ENCODE measurements at places on chromosomes 2 and 18.

DNA sequence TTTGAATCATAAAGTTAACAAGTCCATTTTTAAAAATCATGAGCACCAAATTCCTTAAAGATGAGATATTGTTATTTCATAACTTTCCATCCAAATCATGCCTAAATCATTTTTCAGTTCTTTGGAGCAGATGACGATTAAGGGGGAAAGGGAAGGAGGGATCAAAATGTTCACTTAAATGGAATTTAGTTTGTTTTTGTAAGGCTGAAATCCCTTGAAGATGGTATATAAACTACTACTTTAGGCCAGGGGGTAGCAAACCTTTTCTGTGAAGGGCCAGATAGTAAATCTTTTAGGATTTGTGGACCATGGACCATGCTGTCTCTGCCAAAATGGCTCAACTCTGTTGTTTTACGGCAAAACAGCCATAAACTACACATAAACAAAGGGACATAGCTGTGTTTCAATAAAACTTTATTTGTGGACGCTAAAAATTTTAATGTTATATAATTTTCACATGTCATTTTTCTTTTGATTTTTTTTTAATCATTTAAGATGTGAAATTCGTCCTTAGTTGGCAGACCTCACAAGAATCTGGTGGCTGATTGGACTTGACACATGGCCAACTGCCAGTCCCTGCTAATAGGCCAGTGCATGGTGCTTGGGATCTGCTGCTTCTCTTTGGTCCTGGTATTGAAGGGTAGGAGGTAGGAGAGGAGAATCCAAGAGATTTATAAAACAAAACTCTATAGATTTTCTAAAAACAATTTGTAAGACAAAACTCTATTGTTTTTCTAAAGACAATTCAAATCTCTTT, 52.0 kb upstream of the RTN4 start:
- DNase-seq, result no peak

- no peak for DNase-seq
Observed at GRCh38 chr18:46581648-46582047, 75.4 kb downstream of the LOXHD1 start.

DNA sequence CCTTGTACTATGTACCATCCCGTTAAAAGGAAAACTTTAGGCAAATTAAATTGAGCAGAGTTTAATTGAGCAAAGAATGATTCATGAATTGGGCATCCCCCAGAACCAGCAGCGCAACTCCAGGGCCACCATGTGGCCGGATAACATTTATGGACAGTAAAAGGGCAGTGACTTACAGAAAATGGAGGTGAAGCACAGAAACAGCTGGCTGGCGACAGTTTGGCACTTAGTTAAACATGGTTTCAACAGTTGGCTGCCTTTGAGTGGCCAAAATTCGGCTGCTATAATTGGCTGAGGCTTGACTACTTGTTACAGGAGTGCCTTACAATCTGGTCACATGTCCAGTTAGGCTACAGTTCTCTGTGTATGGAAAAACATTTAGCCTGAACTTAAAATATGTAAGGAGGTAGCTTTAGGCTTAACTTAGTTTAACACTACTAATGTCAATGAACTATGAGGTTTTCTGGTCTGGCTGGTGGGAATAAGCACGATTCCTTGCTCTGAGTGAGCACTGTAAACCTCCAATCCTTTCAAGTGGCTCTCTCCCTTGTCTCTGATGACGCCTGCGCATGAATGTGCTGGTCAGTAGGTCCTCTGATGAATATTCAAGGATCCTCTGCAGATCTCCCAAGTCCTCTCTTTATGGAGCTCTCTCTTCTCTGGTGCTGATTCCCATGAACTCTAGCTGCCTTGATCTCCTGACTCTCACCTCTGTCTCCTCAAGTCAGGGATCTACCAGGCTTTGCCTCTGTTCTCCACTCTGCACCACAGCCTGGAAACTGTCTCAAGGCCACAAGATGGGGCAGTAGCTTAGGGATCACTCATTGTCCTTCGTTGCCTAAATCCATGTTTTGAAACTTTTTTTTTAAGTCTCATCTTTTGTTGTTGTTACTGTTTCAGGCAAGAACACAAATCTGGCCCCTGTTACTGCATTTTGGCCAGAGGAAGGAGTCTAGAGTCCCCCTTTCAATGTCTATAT, 24.4 kb upstream of the RAB31 start:
- DNase-seq, result no peak

GRCh38 chr18:48676346-48676745, 137.5 kb downstream of the CTIF start:
- DNase-seq, result no peak

All from activated CD4-positive, alpha-beta memory T cell treated with anti-CD3 and anti-CD28 coated beads for 36 hours (primary cell).